Activated CD8-positive, alpha-beta memory T cell treated with anti-CD3 and anti-CD28 coated beads for 1 hour (primary cell): ENCODE measurements at places on chromosomes 6 and 20.

DNA sequence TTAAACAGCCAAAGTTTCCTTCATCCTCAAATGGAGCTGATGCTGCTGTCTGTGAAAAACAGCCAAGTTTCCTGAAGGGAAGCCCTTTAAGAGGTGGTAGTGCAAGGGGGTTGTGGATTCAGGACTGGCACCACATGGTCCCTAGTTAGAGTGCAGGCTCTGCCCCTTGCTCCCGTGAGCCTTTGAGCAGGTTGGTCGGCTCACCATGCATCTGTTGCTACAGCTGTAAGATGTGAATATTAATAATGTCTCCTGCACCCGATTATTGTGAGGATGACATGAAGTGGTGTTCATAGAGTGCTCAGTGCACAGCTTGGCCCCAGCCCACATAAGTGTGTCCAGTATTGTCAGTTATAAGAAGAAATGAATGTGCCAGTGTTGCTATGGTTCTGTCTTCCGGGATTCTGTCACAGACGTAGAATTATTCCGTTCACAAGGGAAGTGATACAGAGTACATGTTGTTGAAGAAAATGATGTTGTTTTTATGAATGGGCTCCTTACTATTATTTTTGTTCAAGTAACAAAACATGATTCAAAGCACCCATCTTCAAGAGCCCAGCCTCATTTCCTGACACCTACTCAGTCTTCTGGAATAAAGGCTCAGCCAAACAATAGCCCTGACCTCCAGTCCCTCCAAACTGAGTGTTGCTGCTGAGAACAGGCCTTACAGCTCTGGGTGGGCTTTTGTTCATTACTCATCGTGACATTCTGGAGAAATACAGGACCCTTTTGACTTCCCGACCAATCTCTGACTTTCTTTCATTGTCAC lies 2.9 kb upstream of the PKIG start:
- DNase-seq, result no peak

DNA sequence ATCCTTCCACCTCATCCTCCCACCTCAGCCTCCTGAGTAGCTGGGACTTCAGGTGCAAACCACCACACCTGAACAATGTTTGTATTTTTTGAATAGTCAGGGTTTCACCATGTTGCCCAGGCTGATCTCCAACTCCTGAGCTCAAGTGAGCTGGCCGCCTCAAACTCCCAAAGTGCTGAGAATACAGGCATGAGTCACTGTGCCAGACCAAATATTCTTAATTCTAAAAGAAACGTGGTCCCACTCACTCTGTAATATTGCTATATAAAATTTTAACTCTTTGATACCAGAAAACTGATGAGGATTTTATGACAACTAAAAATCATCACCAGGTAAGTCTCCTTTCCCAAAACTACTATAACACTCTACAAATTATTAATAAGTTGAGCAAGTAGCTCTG lies 716.8 kb upstream of the GJE1 start:
- no peak for DNase-seq

GRCh38 chr20:53664121-53664520 lies 70.5 kb upstream of the ZNF217 start:
- DNase-seq, result no peak

DNA sequence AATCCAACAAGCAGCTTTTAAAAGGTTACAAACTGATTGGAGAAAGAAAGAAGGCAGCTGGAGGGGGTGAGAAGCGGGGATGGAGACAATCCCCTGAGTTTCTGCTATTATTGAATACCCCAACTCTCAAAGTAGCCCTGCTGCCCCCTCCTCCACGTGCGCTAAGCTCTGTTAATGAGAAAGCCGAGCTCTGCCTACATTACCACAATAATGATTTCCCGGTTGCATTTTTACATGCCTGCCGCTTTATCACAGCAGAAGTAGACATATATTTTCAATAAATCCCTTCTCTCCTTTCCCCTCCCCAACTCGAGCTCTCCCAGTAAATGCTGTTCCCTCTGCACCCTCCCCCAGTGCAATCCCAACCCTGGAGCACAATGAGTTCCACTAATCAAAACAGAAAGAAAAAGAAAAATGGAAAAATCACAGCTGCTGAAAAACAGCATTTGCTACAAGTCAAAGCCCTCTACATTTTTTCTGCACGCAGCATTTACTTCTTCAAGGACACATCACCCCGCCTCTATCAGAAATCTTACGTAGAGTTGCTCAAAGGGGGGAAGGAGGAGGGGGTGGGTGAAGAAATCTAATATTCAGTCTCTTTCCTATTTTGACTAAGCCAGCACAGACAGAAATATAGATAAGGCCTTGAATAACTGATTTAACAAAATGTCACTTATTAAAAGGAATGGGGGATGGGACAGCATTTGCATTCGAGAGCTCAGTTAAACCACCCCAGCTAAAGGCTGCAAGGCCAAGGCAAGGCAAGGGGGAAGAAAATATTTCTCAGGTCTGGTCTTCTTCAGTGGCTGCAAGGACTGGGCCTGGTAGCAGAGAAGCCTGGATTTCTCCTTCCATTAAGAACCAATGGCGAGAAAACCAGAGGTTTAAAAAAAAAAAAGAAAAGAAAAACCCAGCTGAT lies 10.7 kb downstream of the TRERF1 start:
- DNase-seq, result no peak

- DNase-seq, result peak; percentile 1
Observed at GRCh38 chr6:134317471-134318131, at the start of gene SGK1. Gene SGK1, minus strand, starts transcription at chr6:134318112. Its CDS starts 652 bp downstream, at chr6:134317460.

DNA sequence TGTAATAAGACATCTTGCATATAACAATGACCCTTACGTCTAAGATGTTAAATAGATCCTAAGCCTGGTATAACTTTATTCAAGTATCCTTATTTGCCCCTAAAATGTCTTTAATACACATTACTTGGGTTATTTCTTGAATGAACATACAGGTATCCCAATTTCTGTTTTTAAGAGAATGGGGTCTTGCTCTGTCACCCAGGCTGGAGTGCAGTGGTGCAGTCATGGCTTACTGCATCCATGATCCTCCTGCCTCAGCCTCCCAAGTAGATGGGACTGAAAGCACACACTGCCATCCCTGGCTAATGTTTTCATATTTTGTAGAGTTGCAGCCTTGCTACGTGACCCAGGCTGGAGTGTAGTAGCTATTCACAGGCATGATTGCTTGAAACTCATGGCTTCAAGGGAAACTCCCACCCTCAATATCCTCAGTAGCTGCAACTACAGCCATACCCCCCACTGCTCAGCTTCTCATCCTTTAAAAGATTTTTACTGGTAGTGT lies 10.4 kb upstream of the ZNFX1 start:
- DNase-seq, result no peak

GRCh38 chr6:39401376-39401775 lies 78.9 kb upstream of the KCNK16 start:
- DNase-seq, result no peak

DNA sequence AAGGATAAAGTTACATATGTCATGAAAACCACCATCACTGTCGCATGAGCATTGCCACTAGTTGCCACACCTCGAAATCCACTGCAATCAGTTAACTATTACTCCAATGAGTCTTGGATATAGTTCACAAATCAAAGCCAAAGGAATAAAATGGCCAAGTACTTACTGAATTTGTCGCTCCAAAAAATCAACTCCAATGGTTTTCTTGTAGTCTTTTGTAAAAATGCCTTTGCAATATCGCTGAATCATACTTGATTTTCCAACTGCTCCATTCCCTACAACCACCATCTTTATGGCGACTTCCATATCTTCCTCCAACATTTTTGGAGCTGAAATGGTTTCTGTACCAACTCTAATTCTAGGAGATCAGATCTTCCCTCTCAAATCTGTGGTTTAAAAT lies 12.0 kb downstream of the RAB23 start:
- DNase-seq, result no peak

DNA sequence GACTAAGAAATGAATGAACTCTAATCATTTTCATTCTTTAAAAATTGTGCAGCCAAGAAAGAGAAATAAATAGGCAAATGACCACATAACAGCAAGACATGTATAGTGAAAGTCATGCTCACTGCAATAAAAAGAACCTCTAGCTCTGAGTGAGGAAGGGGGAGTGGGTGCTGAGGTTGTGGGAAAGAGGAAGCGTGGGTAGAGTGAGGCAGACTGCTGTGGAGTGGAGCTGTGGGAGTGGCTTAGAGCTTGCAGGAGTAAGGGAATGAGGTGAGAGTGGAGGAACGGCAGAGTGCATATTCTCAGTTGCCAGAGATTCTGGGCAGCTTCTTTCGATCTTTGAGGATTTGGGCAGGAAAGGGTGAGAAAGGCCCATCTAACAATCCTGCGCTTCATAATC lies 10.4 kb downstream of the DEFB129 start:
- DNase-seq, result no peak

DNA sequence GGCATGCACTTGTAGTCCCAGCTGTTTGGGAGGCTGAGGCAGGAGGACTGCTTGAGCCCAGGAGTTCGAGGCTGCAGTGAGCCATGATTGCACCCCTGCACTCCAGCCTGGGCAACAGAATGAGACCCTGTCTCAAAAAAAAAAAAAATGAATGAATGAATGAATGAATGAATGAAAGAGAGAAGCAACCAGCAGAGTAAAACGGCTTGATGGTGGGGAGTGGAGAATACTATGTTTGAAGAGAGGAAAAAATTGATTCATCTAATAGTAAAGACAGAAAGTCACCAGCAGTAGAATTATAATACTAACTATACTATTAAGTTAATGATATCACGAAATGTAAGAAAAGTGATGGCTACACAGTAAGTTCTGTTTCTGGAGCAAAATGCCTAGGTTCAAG lies 80.6 kb downstream of the ATP9A start:
- DNase-seq, result no peak

- DNase-seq, result no peak
Observed at GRCh38 chr20:55172310-55173002, 697.1 kb downstream of the DOK5 start.

GRCh38 chr6:90811596-90812226 lies 224.8 kb upstream of the MAP3K7 start:
- DNase-seq, result no peak

GRCh38 chr6:47288267-47289090 lies 21.2 kb downstream of the TNFRSF21 start:
- no peak for DNase-seq

- DNase-seq, result no peak
Observed at GRCh38 chr6:41111017-41111416, 38.2 kb downstream of the NFYA start.
